MG63 (cell line): ENCODE measurements at places on chromosomes 7 and 10. TPM values are rescaled to one million over a fixed set of nuclear protein-coding genes. Genes with fewer than 3 reads are reported as not detected.

DNA sequence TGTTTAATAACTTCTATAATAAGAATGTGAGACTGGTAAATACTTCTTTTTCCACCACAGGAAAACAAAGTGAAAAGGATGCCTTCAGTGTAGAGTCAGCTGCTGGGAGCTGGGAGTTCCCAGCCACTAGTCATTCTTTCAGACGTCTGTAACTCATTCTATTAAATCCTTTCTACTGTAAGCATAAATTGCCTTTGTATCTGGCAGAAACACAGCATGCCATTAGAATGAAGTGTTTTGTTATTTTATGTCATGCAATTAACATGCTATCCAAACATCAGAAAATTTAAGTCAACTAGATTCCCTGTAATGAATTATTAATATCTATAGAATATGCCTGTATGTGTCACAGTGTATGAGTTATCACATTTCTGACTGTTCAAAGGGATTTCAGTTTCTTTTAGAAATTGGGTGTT is 14.3 kb downstream of the BPGM start:
- DNase-seq = peak; percentile 35

GRCh38 chr10:92419740-92420545 is 129.0 kb downstream of the MARCHF5 start:
- peak; percentile 6 for DNase-seq

GRCh38 chr7:25754751-25755150 is 397.2 kb upstream of the NFE2L3 start:
- no peak for DNase-seq

DNA sequence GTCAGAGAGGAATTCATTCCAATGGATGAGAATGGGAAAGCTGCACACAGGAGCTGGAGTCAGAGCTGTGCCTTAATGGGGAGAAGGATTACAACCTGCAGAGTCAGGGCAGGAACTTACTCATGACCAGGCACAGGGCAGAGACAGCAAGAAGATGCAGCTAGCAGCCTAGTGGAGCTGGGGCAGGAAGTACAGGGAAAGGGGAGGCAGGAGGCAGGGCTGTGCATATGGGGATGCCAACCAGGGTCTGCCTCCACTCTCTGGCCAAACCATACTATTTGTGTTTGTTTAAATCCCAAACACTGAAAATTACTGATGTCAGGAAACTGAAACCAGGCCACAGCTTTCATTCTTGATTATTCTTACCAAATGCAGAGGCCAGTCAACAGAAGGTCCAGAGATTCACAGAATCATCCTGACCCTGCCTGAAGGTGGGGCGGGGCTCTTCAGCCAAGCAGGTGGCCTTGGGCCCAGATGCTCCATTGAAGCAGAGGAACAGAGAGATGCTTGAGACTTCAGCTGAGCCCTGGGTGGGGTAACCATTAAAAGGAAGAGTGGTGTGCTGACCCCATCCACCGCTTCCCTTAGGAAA is 461.9 kb downstream of the KCNMA1 start:
- no peak for DNase-seq

Gene RBP3
- not detected in 2 replicates for total RNA-seq

- DNase-seq = no peak
These were observed 91.6 kb upstream of the CCDC6 start for GRCh38 chr10:59997827-59998525.

- no peak for DNase-seq
These were observed 734 bp downstream of the ABCB4 start for GRCh38 chr7:87474533-87475358.

DNA sequence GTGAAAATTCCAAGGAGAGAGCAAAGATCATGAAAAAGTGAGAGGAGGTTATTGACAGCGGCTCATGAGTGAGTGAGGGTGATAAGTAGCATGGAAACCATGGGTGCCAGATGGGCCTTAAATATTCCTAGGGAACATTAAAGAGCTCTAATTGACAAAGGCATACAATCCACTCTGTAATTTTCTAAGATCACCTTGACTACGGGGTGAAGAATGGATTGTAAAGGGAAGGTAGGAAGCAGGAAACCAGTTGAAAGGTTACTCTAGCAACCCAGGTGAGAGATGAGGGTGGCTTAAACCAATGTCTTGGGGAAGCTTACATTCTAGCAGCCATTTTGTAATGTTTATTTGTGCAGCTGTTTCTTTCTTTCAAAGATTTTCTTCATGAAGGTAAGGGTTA is 75.7 kb downstream of the RSU1 start:
- no peak for DNase-seq

Gene LGI1
- total RNA-seq = not detected in 2 replicates

DNA sequence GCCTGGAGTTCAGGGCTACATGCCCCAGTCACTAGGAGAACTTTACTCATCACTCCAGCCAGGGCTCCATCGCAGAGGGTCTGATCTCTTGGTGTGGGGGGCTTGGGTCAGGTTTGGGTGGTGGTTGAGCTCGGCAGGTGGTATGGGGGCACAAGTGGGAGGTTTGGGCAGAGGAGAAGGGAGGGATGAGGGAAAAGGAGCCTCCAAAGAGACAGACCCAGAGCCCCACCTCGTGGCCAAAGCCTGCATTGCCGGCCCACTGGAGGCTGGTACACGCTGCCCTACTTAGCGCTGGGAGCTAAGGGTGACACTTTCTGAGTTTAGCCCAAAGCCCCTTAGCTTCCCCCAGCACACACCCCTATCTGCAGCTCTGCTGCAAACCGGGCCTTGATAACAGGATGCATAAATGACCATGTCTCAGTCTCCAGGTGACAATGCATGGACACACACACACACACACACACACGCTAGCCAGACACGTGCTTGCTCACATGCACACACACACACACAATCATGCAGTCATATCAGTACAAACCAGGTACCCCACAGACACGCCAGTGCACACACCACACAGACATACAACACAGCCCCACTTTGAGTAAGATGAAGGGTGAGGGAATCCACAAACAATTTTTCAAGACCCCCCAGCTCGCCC is 14.7 kb downstream of the LZTS2 start:
- peak; percentile 69 for DNase-seq

Gene ZFAND4
- total RNA-seq = 3.1 and 13.7 TPM in 2 replicates

- no peak for DNase-seq
These were observed 83.5 kb upstream of the NEUROD6 start for GRCh38 chr7:31423994-31424393.

GRCh38 chr10:5890452-5890915 is 441 bp downstream of the FBH1 start:
- peak; percentile 18 for DNase-seq

- DNase-seq = peak; percentile 35
These were observed 41.5 kb upstream of the SLC39A12 start for GRCh38 chr10:17910125-17910789.

Gene GPR26
- not detected in 2 replicates for total RNA-seq

GRCh38 chr7:133139350-133139749 is 57.5 kb upstream of the CHCHD3 start:
- peak; percentile 3 for DNase-seq

Gene KIAA1549
- 0.57 and 1.1 TPM in 2 replicates for total RNA-seq

DNA sequence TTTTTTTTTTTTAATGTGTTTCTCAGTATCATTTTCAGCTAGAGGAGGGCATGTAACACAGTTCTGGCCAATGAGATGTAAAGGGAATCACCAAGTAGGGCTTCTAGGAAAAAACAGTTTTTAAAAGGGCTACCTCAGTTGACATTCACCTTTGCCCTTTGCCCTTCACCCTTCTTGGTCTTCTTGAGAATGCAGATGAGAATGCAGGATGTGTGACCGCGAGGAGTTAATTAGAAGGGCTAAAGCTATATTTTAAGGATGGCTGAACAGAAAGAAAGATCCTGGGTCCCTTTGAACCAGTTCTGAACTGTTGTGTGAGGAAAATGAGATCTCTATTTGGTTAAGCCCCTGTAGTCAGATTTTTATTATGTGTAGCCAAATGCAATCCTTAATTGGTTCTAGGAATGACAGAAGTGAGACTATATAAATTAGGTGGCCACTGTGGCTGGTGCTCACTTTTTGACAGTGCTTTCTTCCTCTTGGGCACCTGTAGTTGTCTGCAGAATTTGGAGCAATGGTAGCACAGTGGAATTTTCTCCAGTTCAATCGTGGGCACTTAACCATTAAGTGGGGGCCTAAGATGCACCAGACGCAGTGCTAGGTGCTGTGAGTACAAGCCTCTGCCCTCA is 21.1 kb upstream of the TOMM7 start:
- DNase-seq = no peak

- no peak for DNase-seq
These were observed 5.4 kb upstream of the CEP41 start for GRCh38 chr7:130446259-130446658.

Gene IKZF1
- total RNA-seq = not detected in 2 replicates

Gene PPP1R17
- total RNA-seq = not detected in 2 replicates

Gene AKR1C4
- not detected in 2 replicates for total RNA-seq
